ENCODE measurements at places on chromosomes 2 and 18.
A peak's percentile ranks its signal among the peaks of the same experiment; 100 is the strongest.

GRCh38 chr2:30985493-30986230, 152.6 kb downstream of the GALNT14 start:
- DNase-seq, result no peak

GRCh38 chr2:203583084-203583695, 48.1 kb upstream of the RAPH1 start:
- no peak for DNase-seq

- no peak for DNase-seq
These were observed 258.0 kb downstream of the HDAC4 start for GRCh38 chr2:239142806-239143205.

DNA sequence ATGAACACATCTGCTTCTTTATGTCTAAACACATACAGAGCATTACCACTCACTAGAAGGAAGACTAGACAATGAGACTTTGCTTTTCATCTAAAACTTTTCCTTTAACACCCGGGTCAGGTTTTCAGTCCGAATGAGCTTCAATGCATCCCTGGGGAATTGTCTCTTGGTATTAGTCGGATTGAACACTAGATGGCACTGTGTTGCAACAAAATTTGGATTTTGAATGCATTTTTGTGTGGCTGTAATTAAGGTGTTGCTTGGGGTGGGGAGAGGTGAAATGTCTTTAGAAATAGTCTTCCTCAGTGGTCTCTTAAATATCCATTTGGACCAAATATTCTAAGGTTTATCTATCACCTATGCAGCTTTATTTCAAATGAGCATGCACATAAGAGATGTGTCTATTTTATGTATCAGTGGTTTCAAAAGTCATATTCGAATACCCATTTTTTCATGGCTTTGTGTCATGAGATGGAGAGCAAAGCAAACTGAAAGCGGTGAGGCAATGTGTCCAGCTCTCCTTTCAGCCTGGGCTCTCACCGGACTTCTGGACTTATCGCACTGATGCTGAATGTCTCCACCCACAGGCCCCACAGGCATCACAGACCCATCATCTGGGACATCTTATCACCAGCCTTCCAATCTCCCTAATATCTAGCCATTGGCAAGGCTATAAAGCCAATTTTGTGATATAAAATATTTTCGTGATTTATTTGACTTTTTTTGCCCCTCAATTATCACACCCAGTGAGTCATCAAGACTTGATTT, 510.3 kb downstream of the RNF144A start:
- peak; percentile 59 for DNase-seq

GRCh38 chr2:137724912-137725311, 239.4 kb upstream of the HNMT start:
- no peak for DNase-seq

DNA sequence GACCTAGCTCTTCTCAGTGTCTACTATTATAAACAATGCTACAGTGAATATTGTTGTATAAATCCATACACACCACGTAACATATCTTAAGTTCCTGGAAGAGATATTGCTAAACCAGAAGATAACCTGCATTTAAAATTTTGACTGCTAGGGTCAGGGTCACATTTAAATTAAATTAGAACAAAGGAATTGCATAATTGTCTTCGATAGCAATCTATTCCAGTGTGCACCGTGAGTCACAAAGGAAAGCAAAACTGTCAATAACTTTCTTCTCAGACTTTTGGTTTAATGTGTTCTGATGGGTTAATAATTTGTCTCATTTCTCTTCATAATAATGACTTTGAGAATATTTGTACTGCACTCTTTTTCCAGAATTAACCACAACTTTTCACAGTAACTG, 4.2 kb downstream of the GEN1 start:
- DNase-seq, result no peak
